ENCODE measurements at places on chromosomes 11 and 22.
A peak's percentile ranks its signal among the peaks of the same experiment; 100 is the strongest.

DNA sequence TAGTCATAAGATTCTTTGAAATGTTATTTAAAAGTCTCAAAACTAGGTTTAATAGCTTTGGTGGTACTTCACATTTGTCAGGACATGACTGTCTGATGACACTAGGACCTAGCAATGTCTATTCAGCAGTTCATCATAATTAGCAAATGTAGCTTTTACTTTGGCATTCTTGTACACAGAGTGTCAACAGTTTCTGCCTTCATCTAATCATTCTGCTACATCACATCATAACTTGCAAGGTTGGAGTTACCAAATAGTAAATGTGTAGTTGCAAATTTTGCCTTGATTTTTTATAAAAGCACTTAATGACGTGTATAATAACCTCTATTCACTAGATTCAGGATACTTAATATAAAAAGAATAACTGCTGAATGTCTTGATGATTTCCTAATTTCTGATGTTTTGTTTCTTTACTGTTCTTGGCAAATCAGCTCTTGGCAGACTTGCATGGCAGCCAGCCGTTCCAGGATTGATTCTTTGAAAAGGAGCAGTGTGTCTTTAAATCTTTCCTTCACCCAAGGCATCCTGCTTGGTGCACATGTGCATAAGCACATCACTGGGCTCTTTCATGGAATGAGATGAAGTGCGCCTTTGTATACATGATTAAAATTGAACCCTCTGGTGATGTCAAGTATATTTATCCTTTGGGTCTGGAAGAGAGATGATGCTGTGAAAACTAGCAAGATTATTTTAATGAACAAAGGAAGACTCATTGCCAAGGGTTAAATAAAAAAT, 12.2 kb downstream of the FBXO7 start:
- no peak for DNase-seq

- no peak for DNase-seq
These were observed 237.9 kb downstream of the LUZP2 start for GRCh38 chr11:24734742-24735237.

GRCh38 chr11:8934742-8935488, 2.2 kb upstream of the C11orf16 start:
- no peak for DNase-seq

- no peak for DNase-seq
These were observed 145.7 kb downstream of the ARHGAP42 start for GRCh38 chr11:100832829-100833228.

GRCh38 chr11:106276126-106276525, 198.7 kb downstream of the AASDHPPT start:
- DNase-seq = no peak

DNA sequence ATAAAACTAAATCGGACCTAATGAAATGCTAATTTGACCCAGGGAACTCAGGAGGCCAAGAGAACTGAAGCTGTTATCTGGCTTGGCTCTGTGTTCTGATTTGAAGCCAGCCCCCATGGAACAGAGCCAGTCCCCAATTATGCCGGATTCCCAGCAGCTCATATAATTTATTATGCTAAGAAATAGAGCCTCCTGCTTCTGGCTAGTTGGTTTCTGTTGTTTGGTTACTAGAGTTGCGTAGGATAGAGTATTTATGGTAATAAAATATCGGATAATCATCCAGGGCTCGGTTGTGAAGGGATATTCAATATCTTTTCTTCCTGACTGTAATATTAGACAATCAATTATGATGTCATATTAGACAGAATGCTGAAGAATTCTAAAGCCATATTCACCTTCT, 120.4 kb upstream of the TTC12 start:
- DNase-seq = no peak

DNA sequence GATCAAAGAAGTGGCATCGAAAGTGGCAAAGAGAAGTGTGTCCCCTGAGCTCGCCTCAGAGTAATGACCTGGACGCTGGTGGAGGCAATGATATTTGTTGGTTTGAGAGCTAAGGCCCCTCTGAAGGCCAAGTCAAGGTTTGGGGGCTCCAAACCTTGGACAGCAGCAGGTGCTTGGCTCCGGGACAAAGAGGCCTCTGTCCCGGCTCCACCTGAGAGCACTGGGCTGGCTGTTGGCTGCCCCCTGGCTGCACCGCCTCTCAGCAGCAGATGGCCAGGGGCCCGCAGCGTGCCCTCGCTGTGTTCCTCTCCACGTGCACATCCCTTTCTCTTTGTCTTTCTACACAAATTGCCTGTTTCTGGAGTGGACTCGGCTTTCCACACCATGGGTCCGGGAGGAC, 301.3 kb downstream of the NTM start:
- no peak for DNase-seq

GRCh38 chr11:75745807-75746206, 22.8 kb upstream of the DGAT2 start:
- DNase-seq = no peak

GRCh38 chr11:109619498-109619897, 197.5 kb downstream of the C11orf87 start:
- DNase-seq = no peak

- DNase-seq = no peak
These were observed 65.6 kb downstream of the THAP12 start for GRCh38 chr11:76315182-76315853.

GRCh38 chr22:17366830-17367229, 2.4 kb upstream of the CECR2 start:
- DNase-seq = peak; percentile 46

DNA sequence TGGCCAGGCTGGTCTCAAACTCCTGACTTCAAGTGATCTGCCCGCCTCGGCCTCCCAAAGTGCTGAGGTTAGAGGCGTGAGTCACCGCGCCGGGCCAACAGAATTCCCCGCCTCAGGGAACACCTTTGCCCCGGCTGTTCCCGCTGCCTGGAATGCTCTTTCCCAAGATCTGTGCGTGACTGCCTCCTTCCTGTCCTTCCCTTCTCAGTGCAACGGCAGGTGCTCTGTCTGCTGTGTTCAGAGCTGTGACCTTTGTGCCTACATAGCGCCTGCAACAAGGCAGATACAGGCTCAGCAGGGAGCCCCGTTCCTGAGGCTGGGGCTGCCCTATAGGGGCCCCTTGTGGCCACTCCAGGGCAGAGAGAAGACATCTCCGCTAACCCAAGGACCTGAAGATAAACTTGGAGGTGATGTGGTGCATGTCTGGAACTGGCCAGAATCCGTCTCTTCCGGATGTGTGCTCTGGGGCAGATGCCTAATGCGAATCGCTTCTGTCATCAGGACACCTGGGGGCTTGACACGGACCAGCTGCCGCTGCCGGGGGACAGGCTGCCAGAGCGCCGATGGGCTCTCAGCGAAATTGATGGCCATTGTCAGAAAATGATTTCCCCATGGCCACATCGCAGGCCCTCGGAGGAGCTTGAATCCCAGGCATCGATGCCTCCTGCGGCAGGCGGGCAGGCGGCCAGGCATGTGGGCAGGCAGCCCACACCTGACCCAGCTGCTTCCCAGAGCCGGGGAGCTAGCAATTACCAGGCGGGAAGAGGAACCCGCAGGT, 43.5 kb upstream of the TCF20 start:
- DNase-seq = peak; percentile 48

- DNase-seq = no peak
These were observed 5.9 kb upstream of the PACSIN3 start for GRCh38 chr11:47192111-47192510.

- no peak for DNase-seq
These were observed 624.4 kb downstream of the BRD1 start for GRCh38 chr22:49203091-49203858.

DNA sequence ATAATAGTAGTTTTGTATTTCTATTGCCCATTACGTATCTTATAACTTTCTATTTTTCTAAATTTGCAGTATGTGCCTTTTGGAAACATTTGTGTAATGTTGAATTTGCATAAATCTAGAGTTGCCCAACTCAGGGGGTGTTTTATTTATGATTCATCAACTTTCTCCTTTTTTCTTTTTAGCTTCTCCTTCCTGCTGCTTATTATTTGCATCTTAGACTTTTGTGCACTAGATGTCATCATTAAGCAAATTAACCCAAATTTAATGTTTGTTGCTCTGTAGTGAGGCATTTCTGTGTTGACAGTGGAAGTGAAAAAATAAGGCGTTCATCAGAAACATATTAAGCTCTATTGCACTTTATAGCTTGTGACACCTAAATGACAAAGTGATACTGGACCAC, 56.2 kb upstream of the ZBED5 start:
- DNase-seq = no peak

DNA sequence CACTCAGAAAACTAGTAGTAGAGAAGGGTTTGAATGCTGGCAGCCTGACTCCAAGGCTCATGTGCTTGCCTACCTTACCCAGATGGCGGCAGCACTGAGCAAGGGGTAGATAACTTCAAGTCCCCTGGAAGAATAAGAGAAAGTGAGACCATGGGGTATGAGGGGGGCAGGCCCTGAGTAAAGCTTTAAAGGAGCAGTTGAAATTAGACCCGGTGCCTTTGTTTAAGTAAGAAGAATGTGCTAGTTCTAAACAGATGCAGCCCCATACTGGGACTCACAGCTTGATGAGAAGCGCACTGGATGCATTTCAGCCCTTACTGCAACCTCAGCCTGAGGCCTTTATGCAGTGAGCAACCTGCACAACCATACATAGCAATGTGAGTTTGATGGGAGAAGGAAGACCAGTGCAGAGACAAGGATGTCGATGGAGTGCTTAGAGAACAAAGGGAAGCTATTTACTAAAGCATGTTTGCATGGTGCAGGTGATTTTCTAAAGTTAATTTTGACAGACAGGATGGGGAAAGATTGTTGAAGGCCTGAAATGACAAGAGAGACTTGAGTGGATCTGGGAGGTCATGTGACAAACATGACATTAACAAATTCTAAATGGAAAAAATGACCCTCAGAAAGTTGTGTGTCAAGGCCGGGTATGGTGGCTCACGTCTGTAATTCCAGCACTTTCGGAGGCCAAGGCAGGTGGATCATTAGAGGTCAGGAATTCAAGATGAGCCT, 27.1 kb upstream of the TMA7B start:
- no peak for DNase-seq

DNA sequence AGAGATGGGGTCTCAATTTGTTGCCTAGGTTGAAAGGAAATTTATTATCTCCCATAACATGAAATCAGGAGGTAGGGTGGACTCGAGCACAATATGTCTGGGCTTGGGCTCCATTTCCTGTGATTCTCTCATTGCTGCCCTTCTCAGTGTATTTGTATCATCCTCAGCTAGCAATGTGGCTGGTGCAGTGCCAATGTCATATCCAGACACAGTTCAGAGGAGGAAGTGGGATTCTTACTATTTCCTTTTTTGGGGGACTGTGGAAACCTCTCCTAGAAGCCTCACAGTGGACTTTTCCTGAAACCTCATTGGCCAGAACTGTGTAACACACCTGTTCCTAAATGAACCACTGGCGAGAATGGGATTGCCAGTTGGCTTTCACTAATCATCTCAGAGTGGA, 21.0 kb upstream of the SWAP70 start:
- DNase-seq = no peak

DNA sequence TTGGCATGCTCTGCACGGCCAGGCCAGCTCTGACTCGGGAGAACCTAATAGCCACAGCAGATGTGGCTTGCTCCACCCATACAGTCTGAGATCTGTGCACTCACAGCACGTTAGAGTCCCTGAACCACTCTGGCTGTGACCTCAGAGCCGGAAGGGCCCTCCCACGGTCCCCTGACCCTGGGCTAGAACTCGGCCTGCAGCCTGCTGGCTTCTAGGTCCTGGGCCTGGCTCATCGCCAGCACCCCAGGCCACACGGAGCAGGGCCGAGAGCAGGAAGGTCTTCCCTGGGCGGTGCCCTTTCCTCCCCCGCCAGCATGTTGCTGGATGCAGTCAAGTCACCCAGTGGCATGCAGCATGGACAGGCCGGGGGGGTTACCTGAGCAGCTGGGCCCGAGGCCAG, 35.3 kb upstream of the TTLL12 start:
- DNase-seq = no peak

DNA sequence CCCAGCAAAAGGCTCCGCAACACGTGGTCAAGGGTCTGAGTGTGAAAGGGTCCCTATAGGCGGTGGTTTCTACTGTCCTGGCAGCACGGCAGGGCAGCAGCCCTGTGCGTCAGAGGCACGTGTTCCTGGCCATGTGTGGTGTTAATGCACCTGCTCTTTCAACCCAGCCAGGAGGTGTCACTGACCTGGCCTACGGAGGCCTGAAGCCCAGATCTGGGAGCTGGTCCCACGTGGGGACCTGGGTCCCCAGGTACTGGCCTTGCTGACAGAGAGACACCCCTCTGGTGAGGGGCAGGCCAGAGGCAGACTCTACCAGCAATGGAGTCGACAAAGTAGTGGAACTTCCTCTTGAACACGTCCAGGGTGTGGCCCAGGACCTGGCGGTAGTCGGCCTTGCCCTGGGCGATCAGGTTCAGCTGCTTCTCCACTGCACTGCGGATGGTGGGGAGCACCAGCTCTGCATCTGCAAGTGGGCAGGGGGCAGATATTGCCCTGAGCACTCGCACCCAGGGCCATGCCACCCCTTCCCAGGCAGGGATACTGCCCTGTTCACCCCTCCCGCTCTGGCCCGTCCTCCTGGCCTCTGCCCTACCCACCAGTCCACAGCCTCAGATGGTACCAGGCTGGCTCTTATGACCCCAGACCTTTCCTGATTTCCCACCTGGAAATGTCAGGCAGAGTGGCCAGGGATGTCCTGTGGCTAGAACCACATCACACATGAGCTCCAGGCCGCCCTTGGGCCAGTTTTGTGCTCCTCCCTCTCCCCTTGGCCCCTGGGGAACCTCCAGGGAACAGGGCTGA, 6.8 kb upstream of the PPM1F start:
- no peak for DNase-seq

GRCh38 chr11:92793189-92793588, 176.3 kb upstream of the MTNR1B start:
- no peak for DNase-seq

- DNase-seq = no peak
These were observed 759 bp downstream of the AP2A2 start for GRCh38 chr11:926341-926916.

DNA sequence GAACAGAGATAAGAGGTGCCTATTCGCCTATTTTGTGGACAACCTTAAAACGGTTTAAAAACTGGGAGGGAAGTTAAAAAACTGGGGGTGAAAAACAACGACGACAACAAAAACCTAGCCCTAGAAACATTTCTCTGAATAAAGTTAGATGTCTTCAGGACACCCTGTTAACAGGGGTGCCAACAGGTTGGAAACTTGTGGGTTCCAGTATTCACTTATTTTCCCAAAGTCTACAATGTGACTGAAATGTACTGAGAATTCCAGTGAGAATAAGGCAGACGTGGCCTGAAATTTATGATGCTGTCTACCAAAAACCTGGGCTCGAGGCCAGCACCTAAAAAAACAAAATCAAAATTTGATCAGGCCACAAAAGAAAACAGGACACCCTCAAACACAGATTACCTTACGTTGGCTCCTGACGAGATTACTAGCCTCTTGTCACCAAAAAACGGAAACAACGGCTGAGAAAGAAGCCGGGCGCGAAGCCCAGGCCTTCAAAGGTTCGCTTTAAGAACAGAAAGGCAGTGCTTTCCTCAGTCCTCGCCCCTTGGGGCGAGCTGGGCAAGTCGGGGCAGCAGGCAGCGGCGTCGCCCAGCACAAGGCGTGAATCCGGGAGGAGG, 906 bp downstream of the CCDC90B start:
- no peak for DNase-seq

GRCh38 chr22:39664485-39665200, 94.1 kb downstream of the CACNA1I start:
- no peak for DNase-seq

GRCh38 chr11:15707971-15708370, 593.2 kb downstream of the INSC start:
- no peak for DNase-seq

Measured in activated naive CD4-positive, alpha-beta T cell treated with anti-CD3 and anti-CD28 coated beads, Interleukin-2, amount 50 U/mL, for 72 hours (primary cell).